Right lobe of liver (tissue), 6 donors: ENCODE measurements at places on chromosomes 12 and 14. TPM values are rescaled to one million over a fixed set of nuclear protein-coding genes. Genes with fewer than 3 reads are reported as not detected.

USP44 gene
- not detected for total RNA-seq

TTC9 gene
- total RNA-seq, result 0.15 TPM

CIROP gene
- total RNA-seq, result not detected

KLRC1 gene
- not detected for total RNA-seq

GZMB gene
- 0.66 TPM for total RNA-seq

WIF1 gene
- total RNA-seq, result not detected

AMIGO2 gene
- 4.3 TPM for total RNA-seq

- DNase-seq, result no peak
Observed at GRCh38 chr14:90795744-90796143, 20.5 kb downstream of the TTC7B start.

DNA sequence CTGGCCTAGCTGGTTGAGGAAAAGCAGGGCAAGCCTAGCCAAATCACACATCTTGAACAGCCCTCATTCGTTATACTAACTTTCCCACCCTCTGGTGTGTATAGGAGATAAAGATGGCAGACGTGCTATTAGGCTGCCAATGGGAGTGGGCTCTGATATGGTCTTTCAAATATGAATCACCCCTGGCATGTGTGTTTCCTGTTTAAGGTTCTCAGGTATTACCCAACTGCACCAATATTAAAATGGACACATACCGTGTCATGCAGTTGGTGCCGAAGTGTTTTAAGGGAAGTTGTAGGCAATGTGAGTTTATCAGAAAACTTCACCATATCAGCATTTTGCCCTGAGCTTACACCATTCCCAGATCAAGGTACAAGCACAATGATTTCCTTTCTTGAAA lies 33.4 kb downstream of the CHST11 start:
- no peak for DNase-seq

- DNase-seq, result no peak
Observed at GRCh38 chr12:122949816-122950675, 16.2 kb downstream of the ABCB9 start.

GRCh38 chr12:106138357-106138632 lies 459 bp downstream of the NUAK1 start:
- no peak for DNase-seq

- peak; percentile 25 for DNase-seq
Observed at GRCh38 chr14:22844221-22845102, 8.1 kb downstream of the MMP14 start.

DNA sequence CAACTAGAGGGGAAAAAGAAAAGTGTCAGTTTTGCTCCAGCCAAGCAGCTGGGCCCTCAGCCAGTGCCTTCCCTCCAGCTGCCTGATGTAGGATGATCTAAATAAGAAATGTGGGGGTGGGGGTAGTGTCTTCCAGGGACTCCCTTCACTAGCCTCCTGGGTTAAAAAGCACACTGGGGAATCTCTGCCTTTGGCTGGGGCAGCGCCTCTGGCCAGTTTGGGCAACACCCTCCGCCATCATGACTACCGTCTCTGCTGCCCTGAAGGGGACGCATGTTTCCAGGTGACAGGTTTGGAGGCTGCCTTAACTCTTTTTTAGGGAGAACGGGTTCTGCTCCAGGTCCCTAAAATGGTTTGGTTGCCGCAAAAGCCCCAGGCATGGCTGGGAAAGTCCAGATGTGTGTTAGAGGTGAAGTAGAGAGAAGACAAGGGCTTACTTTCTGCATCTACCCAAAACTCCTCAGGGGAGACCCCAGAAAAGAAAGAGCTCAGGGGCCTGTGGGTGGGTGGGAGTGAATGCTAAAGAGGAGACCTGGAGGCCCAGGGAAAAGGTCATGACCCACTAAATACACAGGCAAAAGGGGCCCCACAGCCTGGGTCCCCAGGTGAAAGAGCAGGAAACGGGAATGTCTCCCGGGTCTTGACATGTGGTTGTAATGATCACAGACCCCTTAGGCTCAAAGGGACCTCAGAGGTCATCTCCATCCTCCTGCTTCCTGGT lies 132.8 kb upstream of the CCND2 start:
- peak; percentile 30 for DNase-seq

DNA sequence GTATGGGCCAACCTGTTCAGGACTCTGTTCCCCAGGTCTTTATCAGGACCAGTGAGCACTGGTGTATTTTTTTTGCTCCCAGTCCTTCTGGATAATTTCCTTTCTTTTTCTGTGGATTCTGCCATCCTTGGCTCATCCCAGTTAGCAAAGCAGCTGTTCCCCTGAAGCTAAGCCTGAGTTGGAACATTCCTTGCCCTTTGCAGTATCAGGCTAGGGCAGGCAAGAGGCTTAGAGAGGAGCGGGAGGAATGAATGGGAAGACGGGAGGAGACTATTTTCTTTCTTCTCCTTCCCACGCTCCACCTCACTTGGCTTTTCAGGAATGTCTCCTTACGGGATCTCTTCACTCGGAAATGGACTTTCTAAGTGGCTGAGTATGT lies 29.2 kb downstream of the ERG28 start:
- no peak for DNase-seq

DNA sequence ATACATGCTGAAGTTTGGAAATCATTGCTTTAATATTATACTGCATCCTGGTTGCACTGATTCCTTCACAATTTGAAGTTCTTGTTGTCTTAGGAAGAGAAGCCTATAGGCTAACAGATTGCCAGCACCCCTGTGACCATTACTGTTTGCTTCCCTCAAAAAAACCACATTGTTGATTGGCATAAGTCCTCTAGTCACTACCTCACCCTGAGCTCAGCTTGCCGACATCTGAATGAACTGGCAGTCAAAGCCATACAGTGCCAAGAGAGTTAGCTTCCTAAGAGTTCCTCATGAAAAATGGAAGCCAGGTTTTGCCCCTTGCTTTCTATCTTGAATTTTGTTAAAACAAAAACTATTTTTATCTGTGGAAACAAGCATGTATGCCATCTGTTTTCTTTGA lies 276.1 kb downstream of the SYT1 start:
- DNase-seq, result no peak

DNA sequence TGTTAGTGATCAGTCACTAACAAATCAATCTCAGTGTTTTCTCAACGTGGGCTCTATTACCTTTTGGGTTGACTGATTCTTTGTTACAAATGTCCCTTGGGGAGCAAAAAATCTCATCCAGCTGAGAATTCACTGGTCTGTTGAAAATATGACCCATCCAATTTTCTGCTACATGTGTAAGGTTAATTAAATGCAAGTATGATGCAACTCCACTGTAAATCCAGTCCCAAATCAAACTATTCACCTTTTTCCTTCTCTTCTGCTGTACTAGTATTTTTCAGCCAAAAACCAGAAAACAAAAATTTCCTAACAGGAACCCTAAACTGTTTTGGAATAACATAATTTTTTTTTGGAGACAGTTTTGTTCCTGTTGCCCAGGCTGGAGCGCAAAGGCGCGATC lies 2.2 kb downstream of the ERH start:
- DNase-seq, result no peak

- no peak for DNase-seq
Observed at GRCh38 chr12:96015672-96016071, 19.5 kb upstream of the HAL start.

GRCh38 chr14:26444822-26445221 lies 153.0 kb downstream of the NOVA1 start:
- DNase-seq, result no peak
